Trophoblast cell (in vitro differentiated cells and primary cell): ENCODE measurements at places on chromosomes 7 and 10.
A peak's percentile ranks its signal among the peaks of the same experiment; 100 is the strongest.

DNA sequence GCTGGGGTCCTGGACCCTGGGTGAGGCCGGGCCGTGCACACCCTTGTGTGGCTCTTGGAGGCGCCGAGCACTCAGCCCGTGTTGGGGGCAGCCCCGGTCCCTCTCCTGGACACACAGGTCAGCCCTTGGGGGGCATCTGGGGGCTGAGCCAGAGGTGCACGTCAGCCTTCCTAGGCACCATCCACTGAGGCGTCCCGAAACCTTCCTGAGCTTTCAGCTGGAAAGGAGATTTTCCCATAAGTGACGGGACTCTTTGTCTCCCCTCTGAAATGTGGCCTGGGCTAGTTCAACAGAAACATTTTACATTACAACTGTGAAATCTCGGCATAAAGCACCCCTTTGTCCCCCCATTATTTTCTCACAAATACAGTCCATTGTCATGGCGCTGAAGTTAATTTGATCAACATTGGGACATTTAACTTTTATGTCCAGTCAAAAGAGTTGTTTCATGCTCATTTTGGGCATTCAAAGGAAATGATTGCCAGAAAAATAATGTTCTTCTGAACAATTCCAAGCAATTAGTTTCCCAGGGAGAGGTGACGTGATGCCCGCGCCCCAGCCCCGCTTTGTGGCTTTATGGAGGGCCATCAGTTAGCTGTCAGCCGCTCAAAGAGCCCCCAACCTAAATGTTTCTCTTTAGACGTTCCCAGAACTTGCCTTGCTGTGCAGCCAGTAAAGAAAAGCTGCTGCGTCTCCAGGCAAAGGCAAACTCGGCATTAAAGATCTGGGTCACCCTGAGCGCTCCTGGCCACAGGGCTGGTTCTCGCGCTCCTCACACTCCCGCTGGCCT lies 70.8 kb downstream of the NKX6-2 start:
- DNase-seq, result no peak

GRCh38 chr10:10310498-10310897 lies 707.2 kb upstream of the CELF2 start:
- DNase-seq, result no peak

DNA sequence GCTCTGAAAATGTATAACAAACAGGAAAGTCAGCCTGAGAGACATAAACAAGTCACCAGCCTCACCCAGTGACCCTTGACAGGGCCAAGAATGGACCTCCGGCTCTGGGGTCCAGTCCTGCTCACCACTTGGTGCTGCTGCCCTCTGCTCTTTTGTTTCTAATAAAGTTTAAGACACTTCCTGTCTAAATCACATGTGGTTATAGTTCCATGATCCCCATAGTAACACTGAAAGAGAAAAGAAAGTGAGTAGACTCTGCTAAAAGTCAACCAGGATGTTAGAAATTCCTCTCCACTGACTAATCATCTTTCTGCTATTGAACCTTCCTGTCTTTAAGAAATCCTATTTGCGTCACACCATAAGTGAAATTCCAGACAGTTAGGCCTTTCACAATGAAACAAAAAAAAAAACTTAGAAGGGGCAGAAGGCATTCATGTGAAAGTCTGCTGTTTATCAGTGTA lies 179.2 kb upstream of the BET1 start:
- DNase-seq, result peak; percentile 65

DNA sequence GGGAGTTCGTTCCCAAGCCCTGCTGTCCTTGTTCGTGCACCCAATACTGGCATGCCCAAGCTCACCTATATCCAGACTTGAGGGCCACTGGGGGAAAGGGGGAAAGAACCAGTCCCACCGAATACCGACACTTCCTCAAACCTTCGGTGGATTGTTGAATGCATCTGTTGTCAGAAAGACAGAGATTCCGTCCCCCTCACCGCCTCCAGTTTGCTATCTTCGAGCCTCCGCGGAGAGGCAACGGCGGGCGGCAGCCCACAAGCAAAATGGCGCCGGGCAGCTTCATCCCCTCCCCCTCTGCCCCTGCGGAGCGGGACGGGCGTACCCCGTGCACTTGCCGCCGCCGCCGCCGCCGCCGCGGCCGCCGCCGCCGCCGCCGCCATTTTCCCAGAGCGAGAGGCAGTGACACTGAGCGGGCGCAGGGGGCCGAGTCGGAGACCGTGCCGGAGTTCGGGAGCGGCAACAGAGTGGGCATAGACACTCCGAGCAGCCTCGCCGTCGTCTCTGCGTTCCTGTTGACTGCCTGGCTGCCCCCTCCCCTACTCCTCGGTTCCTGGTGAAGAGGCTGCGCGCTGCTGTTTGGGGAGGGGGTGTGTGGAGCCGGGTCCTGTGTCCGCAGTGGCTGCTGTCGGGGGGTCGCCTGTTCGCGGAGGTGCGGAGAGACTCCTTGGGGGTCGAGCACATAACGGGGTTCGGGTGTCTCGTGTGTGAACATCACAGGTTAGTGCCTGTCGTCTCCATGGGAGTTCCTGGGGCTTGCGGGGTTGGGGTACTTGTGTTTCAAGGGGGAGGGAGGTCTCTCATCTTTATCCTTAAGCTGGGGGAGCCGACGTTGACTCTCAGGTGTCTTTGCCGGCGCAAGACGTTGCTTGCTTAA lies at the start of gene KMT2E:
TSS of gene KMT2E (plus strand) at position 390 of the 877 bp plus-strand sequence. CDS start 26,748 bp downstream, outside the sequence.
- peak; percentile 75 for DNase-seq

GRCh38 chr10:70575486-70575873 lies 27.1 kb downstream of the PRF1 start:
- no peak for DNase-seq

GRCh38 chr10:7697426-7697825 lies 5.7 kb upstream of the ITIH2 start:
- no peak for DNase-seq

DNA sequence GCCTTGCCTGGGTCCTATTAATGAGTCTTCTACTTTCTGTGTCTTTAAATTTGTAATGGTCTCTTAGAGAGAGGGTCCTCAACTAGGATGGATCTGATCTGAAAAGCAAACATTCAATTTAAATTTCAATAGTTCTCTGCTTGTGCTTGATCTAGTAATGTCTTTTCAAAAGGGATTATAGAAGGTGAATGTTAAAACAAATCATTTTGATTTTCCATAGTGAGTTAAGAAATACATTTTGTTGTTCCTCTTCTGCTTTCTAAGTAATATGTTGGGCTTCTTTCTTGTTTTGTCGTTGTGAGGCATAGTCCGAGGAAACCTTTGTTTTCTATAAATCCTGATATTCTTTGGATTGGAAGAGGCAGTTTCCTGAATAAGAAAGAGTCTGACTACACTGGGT lies 18.8 kb downstream of the NRF1 start:
- no peak for DNase-seq

DNA sequence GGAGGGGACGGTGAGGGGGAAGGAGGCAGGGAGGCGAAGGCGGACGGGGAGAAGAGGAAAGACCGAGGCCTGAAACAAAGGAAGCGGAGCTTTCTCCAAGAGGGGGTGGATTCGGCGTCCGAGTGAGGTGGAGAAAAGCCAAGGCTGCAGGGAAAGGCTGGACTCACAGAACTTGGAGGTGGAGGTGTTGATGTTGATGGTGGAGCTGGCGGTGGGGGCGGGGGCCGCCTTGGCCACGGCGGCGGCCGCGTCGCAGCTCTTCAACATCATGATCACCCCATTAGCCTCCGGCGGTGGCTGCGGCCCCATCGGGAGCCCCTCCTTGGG lies 578 bp downstream of the CACUL1 start:
- no peak for DNase-seq

- DNase-seq, result peak; percentile 31
Measured at GRCh38 chr7:40211276-40212003, 76.6 kb downstream of the SUGCT start.

DNA sequence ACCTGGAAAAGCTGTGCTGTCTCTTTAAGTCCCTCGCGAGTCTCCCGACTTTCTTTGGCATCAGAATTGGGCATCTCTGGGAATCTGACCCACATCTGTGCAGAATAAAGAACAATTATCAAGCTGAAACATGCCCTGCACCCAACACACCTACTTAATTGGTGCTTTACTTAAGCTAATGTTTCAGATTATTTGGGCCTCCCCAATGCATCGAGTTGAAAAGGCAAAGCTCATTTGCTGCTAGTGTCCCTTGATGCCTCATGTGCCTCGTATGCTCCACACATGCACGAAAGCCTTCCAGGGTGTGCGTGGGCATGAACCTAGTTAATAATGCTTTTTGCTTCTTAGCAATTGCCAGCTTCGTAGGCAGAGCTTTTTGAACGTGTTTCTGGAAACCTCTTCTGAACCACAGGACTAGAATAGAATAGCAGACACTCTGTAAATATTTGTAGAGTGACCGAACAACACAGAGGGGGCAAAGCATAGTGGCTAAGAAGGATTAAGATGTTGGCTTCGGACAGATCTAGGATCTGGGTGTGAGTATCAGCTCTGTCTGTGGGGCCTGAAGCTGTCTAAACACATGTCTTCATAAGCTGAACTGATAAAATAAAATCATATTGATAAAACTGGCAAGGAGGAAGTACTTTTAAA lies 26.7 kb upstream of the FGFR2 start:
- DNase-seq, result no peak

DNA sequence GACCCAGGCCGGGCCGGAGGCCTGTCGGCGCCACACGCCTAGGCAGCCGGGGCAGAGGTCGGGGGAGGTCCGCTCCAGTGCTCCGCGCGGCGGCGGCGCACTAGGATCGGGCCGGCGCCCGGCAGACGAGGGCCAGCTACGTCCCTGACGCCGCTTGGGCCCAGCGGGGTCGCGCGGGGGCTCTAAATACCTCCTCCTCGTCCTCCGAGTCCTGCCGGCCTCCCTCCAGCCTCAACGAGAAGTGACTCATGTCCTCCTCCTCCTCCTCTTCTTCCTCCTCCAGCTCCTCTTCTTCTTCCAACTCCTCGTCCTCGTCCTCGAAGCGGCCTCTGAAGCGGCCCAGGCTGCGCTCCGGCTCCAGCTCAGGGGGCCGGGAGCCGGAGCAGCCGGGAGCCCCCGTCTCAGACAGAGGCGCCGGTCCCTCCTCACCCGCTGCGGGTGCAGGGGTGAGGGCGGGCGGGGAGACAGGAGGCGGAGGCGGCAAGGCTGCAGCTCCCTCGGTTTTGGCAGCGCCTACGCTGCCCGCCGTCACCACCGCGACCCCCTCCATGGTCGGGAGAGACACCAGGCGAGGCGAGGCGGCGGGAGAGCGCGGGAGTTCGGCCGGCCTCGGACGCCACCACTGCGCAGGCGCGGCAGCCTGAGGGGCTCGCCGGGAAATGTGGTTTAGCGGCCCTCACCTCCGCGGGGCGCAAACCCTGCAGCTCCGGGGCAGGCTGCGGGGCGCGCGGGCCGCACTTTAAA lies at the start of gene PCGF6:
TSS of gene PCGF6 (minus strand) at position 624 of the 744 bp plus-strand sequence. CDS start at position 550, 74 bp downstream.
- peak; percentile 68 for DNase-seq

DNA sequence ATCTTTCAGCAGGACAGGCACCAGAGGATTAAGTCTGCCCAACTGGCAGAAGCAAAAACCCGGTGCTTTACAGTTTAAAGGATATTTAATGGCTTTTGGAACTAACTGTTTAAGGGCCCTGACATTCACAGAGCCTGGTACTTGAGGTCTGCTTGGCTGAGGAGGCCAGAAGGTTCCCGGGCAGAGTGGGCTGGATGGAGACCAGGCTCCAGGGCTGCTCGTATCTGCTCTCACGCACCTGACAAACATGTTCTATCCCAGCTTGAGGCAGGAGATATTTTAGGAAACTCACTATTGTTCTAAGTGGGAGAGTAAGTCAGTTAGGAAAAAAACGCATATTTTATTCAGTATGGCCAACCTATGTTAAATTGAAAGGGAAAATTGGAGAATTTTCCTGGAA lies 143.5 kb downstream of the ZMYND11 start:
- no peak for DNase-seq

GRCh38 chr10:88881320-88881719 lies 1.3 kb downstream of the STAMBPL1 start:
- DNase-seq, result no peak

GRCh38 chr7:13321316-13321715 lies 633.9 kb downstream of the ARL4A start:
- no peak for DNase-seq

DNA sequence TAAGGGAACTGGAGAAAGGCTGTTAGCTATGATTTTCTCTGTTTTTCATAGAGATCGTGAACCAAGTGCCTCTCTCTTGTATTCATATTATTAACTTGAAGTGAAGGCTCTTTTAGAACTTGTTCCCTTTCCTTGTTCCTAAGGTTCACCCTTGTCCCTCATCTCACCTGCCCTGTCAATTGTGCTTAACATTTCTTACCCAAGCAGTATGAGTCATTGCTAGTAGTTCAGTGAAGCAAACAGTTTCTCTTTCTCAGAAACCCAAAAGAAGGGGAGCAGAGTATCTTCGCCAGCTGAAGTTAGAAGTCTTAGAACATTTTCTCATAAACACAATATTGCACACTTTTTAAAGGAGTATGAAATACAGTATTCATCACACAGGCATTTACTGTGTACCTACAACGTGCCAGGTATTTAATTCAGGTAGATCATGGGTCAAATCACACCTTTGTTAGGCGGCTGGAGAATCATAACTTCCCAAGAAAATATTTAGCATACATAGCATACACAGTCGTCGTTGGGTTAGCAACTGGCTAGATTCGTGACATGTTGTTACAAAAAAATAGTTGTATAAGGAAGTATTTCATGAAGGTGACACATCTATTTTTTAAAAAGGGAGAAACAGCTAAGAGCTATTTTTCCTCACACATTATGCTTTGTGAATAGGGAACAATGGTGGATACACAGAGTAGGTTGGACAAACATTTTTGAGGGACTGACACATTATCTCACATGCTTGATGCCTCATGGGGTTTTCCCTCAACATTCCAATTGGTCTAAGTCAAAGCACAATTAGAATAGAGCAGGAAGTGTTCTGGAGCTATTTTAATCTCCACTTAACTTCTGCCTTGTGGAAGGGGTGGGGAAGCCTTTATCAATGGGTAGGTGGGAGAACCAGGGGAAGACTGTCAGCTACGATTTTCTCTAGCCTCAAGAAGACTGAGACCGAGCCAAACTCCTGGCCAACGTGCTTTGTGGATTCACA lies 13.2 kb downstream of the HDAC9 start:
- DNase-seq, result peak; percentile 2

DNA sequence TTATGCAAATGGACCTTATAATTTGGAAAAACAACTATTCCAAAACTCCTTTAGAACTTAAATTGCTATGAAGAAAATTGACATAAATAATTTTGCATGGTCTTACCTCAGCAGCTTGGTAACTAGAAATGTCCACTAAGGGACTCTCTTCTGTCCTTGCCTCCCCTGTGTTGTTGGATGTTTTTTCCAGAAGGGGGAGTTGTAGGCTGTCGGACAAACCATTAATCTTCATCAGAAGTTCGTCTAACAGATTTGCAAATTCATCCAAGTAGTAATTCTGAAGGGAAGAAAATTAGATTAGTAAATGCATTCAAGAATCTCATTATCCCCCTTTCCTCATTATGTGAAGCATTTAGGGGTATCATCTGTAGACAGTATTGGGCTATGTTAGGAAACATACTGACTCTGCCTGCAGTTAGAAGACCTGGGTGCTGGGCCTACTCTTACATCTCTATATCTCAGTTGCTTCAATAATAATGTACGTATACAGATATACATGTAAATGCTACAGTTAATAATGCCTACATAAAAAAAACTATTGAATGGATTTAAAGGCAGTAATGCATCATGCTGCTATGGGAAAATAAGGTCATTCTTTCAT lies 155.6 kb downstream of the PKD1L1 start:
- DNase-seq, result peak; percentile 54

- no peak for DNase-seq
Measured at GRCh38 chr10:95613330-95613729, 43.2 kb downstream of the ALDH18A1 start.
